Right hindlimb (tissue), 1 donor: ENCODE measurements at places on chromosomes 1 and 21.
A peak's percentile ranks its signal among the peaks of the same experiment; 100 is the strongest.

DNA sequence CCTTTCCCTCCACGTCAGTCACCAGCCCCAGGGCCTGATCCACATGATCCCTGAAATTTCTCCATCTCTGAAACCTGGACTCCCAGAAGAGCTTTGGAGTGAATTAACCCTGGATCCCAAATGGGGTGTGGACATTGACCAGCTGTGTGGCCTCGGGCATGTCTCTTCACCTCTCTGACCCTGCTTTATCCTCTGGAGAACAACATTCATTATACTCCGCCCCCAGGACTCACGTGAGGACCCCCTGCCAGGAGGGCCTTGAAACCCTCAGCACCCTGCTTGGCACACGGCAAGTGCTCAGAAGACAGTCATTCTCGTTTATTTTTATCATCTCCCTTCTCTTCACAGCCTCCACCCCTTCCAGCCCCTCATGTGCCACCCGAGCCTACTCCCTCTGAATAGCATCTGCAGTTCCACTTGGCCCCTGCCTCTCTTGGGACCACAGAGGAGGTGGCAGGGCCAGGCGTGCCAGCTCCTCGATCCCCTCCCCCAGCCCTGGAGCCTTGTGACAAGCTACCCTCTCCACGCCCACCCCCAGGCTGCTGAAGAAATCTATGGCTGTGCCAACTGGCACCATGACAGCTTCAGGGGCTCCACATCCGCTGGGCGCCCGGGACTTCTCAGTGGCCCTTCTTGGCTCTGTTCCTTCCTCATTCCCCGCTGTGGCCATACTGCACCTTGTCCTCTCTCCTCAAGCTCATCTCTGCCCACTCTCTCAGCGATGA lies 18.0 kb downstream of the ADGRB2 start:
- DNase-seq, result peak; percentile 52

DNA sequence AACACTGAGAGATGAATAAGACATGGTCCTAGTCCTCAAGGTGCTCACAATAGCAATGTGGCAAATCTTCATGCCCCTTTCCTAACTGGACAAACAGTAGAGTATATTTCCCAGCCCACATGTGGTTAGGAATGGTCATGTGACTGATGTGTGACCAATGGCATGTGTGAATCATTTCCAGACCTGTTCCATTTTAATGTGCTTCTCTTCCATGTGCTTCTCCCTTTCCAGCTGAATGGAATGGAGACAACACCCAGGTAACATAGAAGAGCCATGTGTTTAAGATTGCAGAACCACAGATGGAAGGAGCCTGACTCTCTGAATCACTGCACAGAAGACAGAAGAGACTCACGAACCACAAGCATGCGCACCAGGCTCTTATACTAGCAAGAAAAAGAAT lies 409.9 kb upstream of the NFIA start:
- DNase-seq, result no peak

DNA sequence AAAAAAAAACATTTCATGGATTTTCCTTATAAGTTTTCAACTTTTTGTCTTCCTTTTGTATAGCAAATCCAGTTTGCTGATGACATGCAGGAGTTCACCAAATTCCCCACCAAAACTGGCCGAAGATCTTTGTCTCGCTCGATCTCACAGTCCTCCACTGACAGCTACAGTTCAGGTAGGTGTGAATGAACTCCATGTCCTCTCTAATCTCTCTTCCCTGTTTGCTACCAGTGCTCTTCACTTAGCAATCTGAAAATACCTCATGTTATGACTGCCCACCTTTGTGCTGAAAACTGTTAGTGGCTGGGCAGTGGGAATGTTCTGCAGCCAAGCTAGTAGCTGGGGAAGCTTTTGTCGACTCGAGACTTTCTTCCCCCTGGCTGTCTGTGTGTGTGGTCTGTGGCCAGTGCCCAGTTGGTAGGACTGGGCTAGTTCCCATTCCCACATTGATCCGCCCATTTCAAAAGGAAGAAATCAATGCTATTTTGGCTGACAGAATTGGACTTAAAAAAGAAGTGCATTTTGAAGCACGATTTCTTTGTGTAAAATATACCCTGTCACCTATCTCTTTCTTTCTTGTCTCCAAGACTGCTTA lies 24.5 kb downstream of the AHCYL1 start:
- no peak for DNase-seq

DNA sequence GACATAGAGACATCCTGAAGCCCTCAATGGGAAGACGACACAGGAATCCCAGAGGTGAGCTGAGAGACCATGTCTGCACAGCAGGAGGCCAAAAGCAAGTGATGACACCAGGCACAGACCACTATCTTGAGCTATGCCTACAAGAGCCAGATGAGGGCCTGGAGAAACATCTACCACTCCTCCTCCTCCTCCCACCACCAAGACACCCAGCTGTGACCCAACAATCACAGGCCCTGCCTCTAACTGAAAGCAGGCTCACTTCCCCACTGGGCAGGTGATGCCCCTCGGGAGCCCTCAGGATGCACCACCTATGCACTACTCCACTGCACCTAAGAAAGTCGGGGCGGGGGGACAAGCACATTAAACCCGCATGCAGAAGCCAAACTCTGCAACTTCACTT lies 16.5 kb downstream of the TADA1 start:
- no peak for DNase-seq
